NCI-H1417 (cell line): ENCODE measurements at places on chromosomes 7 and 10.

DNA sequence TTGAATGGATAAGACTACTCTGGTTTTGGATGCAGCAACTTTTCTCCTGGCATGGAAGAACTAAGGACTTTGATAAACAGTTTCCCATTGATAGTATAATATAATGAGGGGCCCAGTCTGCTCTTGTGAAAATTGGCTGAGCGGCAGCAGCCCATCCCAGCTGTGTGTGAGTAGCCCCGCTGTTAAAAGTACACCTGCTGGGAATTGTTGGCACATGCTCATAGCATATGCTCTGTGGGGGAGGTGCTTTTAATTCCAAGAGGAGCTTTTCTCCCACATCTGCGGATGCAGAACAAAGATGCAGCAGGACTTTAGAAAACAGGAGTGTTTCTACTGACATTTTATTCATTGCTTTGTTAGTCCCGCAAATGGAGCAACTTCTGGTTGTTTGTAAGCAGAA lies 19.0 kb downstream of the SRI start:
- DNase-seq, result peak; percentile 97

DNA sequence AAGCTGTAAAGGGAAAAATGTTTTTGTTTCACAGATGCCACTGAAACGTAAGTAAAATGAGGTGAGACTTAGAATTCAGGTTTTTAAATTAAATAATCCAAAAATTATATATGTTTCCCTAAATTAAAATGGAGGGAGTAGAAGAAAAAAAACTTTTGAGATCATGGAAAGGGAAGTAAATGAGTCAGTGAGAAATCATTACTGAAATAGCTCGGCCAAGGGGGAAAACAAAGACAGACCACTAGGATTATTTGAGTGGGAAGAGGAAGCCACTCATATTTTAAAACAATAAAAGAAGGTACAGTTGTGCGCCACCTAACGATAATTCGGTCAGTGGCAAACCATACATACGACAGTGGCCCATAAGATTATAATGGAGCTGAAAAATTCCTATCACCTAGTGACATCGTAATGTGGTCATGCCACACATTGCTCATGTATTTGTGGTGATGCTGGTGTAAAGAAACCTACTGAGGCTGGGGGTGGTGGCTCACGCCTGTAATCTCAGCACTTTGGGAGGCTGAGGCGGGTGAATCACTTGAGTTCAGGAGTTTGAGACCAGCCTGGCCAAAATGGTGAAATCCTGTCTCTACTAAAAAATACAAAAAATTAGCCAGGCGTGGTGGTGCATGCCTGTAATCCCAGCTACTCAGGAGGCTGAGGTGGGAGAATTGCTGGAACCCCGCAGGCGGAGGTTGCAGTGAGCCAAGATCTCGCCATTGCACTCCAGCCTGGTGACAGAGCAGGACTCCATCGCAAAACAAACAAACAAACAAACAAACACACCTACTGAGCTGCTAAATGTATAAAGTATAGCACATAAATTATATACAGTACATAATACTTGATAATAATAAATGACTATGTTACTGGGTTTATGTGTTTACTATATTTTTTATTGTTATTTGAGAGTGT lies 64.7 kb downstream of the MKX start:
- no peak for DNase-seq

DNA sequence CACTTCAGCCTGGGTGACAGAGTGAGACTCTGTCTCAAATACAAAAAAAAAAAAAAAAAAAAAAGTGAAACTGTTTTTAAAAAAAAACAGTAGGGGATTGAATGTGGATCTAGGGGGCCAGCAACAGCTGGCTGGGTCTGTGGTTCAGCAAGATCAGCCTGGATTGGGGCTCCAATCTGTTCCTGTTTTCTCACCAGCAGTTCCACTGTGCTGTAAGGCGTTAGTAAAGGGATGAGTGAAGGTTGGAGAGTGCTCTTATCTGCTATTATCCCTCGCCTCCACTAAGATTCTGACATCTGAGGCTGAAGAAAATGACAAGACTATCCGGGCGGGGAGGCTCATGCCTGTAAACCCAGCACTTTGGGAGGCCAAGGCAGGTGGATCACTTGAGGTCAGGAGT lies 41.6 kb upstream of the GTF2IRD1 start:
- DNase-seq, result no peak

- DNase-seq, result no peak
Observed at GRCh38 chr7:41571573-41571972, 131.3 kb downstream of the INHBA start.

GRCh38 chr7:10708447-10708846 lies 265.2 kb upstream of the PHF14 start:
- DNase-seq, result peak; percentile 87

DNA sequence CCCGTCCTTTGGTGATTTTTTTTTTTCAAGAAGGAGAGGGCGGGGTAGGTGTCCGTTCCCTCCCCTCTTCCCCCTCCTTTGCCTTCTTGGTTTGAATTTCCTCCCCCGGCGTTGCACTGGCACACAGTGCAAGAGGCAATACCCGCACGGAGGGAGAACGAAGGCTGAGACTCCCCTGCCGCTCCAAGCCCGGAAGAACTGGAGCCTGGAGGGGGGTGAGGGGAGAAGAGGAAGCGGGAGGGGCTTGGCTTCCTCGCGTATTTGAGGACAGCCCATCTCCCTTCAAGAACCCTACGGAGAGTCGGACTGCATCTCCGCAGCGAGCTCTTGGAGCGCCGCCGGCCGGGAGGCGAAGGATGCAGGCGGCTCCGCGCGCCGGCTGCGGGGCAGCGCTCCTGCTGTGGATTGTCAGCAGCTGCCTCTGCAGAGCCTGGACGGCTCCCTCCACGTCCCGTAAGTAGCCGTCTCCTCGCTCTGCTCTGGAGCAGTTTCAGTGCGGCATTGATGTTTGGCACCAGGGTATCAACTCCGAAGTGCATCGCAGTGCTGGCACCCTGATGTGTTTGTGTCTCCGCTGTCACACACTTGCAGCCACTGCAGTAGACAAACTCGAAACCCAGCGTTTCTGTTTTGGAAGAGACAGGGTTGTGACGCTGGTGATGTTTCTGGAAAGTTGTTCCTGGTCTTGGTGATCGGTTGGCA lies at the start of gene CNTNAP2:
Gene CNTNAP2, plus strand, starts transcription at position 281 of the 702 bp plus-strand sequence. Its CDS starts 76 bp downstream, at position 357.
- peak; percentile 94 for DNase-seq

DNA sequence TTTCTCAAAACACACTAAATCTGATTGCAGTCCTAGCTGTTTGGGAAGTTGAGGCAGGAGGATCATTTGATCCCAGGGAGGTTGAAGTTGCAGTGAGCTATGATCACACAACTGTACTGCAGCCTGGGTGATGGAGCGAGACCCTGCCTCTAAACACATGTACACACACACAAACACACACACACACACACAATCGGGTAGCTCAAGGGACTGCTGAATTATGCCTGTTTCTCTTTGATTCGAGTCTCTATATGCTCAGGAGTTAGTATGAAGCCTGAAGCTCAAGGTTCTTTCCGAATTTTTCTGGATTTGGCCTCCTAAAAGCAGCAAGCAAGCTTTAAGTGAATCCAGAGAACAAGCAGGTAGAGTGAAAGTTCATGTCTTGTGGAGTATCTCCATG lies 22.5 kb downstream of the PRTFDC1 start:
- no peak for DNase-seq

DNA sequence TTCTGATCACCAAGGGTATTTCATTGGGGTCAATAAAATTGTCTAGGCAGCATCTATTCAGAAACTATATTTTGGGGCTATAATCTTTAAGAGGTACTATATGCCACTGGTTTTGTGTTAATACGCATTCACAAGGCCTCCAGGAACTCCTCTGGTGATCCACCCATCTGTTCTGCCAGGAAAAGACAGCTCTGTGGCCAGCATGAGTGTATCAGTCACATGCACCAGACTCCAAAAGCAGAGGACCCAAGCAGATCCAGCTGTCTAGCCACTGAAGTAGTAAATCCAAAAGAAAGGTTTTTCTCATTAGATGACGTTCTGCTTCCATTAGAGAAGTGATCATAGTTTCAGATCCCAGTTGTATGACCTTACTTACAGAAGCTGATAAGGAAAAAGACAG lies 199.6 kb upstream of the CELF2 start:
- DNase-seq, result no peak

GRCh38 chr10:44176311-44176710 lies 208.6 kb downstream of the CXCL12 start:
- DNase-seq, result no peak

DNA sequence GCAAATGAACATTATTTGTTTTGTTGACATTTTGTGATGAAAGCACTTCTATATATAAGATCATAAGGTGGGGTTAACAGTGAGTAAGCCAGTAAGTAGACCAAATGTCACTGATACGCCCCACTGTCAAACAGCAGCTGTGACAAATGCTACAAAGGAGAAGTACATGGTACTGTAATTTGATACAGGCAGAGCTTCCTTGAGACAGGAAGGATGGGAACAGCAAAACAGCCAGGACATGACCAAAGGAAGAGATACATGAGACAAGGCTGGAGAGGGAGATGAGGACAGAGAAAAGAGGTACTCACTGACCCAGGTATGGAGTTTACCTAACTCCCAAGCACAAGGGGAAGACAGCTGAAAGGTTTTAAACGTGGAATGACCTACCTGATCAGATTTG lies 127.0 kb downstream of the SRPK2 start:
- no peak for DNase-seq

DNA sequence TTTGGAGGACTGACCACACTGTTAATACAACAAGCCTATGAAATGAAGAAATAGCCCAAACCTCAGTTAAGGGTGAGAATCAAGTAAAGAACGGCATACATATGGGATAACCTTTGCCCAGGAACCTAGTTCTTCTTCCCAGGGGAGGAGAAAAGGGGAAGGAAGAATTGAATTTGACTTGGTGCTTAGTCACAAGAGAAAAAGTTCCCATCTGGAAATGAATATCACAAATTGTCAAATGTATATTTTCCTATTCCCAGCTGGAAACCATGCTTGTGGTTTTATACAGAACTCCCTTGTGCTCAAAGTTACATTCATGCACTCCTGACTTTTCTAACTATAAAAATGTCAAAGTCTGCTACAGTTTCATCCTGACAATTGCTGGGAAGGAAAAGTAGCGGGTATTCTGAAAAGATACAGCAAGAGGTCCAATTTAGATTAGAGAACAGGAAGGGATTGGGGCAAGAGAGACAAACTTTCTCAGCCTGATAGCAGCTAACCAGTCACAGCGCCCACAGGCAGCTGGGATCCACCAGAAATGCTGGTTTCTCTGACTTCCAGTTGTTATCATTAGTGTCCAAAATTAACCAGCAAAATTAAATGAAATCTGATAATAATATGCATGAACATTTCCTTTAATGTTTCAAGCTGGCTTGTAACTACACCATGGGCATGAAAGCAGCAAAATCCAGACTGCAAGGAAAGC lies 18.6 kb upstream of the GSAP start:
- no peak for DNase-seq

GRCh38 chr7:155228459-155228845 lies 69.2 kb upstream of the INSIG1 start:
- no peak for DNase-seq

DNA sequence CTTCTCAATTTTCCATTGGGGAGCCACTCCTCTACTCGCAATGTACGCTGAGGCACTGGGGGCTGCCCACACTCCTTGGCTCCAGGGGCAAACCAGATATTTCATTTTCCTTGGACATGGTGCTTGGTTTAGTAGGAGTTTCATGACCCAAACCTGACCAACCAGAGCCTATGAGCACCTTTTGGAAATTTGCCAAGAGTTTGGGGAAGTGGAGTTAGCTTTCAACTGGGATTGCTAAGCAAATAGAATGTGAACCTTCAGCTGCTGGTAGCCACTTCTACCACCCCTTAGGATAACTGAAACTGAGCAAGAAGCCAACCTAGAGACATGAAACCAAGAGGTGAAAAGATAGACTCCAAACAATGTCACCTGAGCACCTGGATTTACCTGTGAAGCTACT lies 74.9 kb upstream of the COL13A1 start:
- no peak for DNase-seq

DNA sequence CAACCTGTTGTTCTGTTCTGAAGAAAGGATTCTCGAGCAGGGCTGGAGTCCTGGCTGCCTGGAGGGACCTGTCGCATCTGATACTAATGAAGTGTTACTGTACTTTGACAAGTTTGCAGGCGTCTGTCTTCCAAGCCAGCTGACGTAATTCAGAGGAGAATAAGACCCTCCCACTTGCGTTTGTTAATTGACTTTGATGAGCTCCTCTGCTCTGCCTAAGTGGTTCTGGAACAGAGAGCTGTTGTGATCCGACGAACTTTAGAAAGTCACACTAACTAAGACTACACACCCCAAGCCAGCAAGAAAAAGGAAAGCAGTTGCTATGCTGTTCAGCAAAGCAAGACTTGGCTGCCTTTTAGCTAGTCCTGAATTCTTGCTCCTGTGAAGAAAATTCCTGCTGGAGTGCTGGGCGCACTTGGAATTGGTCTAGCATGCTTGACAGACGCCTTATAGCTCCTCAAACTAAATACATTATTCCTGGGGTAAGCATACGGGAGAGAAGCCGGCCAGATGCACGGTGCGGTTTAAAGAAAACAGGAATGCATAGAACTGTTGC lies 200.3 kb downstream of the CACNB2 start:
- DNase-seq, result no peak

DNA sequence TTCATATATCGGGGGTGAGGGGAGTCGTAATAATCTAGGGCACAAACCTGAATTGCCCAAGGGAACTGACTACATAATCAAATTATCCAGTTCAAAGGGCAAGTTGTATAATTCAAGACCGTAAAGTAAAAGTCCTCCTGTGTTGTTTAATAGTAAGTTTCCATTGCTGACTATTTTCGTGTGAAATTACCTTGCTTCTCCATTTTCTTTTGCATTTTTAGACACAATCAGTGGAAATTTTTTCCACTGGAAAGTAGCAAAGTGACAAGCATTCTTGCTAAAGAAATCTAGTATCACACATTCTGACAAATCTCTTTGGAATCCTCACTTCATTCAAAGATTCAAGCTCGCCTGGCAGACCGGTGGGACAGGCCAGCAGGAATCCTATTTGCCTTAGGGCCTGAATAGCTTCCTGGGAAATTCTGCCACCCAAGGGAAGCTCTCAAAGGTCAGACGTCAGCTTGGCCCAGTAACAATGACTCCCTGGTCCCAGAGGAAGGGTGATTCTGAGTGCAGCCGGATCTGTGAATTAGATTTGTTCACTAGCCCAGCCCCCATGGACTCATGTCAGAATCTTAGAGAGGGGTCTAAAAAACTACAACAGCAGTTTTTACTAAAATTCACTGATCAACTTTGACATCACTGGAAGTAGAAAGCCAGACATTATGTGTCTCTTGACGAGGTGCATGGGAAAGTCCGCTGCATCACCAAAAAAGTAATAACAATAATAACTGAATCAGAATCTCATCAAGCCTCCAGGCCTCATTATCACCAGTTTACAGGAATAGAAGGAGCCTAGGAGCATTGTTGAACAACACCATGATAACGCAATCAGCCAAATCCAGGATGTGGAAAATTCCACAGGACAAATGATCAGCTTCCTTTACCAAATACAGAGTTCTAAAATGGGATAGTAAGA lies 161.0 kb downstream of the SKIDA1 start:
- no peak for DNase-seq
